ENCODE measurements at places on chromosomes 1 and 21.

DNA sequence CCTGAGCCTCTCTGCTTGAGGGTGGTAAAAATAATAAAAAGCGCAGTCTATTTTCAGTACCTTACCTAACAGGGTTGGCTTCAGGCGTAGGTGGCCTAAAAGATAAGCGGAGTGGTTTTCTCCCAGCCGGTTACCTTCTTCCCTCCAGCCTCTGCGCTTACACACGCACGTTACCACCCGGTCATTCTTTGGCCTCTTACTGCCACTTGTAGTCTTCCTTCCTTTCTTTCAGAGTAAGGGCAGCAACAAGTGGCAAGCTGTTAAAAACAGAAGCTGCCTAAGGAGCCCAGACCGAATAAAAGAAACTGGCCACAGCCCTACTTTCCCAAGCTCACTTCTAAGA lies 35.4 kb downstream of the CLCA1 start:
- DNase-seq: no peak

DNA sequence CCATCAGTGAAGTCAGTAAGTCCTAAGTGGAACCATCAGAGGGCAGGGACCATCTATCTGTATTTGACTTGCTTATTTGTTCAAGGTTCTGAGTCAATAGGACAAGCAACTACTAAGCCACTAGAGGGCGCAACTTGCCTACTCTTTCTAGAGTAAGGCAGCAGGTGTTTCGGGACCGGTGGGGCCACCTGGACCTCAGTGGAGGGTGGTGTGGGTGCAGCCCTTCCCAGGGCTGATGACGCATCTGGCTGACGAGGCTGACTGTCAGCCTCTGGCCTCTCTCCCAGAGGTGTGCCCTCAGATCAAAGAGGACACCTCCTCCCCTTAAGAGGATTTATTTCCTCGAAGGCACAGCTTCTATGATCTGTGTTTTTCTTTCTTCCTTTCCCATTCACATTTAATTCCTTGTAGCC lies 6.6 kb downstream of the CBR3 start:
- peak; percentile 96 for DNase-seq

DNA sequence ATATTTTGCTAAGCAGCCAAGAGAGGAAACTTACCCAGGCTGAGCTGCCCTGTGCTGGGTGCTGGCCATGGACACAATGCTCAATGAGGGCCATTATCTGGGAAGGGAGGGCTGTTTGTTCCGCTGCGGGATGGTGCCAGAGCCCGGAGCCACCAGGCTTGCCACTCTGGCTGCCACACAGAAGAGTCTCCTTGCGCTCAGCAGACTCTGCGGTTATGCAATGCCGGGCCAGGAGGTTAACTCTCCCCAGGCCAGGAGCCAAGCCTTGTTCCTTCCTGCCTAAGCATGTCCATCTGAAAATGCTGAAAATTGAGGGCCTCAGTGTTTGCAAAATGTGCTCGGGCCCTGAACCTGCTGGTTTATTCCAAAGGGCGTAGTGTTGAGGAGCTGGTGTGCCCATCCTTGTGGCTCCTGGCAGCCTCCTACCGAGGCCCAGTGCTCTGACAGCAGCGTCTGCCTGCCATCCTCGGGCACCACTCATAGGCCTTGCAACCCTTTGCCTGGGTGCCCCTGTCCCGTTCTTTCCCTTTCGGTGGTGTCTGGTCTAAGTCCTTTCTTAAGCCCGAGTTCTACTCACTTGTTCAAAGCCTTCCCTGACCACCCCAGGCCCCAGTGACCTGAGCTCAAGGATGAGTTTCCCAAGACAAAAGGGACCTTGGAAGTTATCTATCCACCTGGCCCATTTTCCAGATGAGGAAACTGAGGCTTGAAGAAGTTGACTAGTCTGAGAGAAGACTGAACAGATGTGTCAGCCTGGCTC lies 133.8 kb upstream of the EDN2 start:
- DNase-seq: no peak

GRCh38 chr1:202150602-202151001 lies 6.1 kb upstream of the ARL8A start:
- no peak for DNase-seq

DNA sequence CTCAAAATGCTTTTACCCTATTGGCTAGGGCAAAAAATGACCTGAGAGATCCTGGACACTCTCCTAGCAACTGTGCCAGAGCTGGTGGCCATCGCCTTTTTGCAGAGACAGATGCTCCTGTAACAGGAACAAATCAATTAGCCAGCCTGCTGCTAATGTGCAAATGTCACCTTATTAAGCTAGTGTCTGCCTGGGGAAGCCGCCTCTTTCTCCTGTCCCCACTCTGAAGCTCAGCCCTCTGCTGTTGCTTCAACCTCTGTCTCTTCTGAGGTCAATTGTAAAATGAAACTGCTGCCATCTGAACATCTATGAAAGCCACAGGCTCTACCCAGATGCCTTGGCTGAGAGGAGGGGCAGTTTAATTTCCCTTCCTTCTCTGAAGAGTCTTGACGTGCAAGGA lies 85.5 kb upstream of the CACNA1E start:
- DNase-seq: peak; percentile 34

DNA sequence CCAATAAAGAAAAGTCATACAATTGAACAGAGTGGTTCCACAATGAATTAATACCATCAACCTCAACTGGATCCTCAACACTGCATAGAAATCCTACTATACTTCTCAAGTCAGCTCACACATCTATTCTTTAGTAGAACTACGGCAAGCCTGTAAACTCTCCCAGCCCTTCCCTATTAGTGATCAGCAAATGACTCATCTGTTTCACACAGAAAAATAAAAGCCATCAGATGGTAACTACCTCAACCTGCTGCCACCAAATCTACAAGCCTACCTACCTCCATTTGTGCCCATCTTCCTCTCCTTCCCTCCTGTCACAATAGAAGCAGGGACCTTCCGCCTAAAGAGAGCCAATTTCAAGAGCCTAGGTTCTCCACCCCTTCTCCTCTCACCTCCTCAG lies 63.6 kb downstream of the DMAP1 start:
- DNase-seq: no peak

DNA sequence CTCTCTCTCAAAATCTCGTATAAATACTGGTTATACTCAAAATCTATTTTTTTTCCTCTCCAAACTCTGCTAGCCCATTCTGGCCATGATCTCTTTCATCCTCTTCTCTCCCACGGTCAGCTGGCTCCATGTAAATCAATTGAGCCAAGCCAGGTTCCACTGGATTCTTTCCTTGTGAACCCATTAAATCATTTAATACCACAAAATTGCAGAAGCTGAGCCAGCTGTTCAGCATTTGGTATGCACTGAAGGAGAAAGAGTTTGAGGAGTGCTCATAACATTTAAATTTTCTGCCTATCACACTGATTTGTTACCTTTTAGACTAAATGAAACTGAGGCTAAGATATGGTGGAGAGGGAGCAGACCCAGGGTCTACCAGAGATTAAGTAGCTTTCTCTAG lies 29.1 kb upstream of the TADA1 start:
- no peak for DNase-seq

DNA sequence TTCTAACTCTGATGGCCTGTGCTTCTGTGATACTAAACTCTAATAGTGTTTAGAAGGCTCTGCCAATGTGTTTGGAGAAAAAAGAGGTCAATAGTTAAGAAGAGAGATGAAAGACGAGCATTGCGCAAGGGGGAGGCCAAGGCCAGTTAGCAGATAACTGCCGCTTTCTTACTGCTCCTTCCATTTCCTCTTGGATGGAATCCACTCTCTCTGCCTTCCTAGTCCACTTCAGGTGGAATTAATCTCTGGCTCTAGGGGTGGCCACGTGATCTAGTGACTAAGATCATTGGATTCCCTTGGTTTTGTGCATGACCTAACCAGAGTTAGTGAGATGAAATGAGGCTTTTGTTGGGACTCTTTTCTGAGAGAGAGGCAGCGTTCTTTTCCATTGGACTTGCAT lies 148.3 kb downstream of the ACTL8 start:
- DNase-seq: no peak

DNA sequence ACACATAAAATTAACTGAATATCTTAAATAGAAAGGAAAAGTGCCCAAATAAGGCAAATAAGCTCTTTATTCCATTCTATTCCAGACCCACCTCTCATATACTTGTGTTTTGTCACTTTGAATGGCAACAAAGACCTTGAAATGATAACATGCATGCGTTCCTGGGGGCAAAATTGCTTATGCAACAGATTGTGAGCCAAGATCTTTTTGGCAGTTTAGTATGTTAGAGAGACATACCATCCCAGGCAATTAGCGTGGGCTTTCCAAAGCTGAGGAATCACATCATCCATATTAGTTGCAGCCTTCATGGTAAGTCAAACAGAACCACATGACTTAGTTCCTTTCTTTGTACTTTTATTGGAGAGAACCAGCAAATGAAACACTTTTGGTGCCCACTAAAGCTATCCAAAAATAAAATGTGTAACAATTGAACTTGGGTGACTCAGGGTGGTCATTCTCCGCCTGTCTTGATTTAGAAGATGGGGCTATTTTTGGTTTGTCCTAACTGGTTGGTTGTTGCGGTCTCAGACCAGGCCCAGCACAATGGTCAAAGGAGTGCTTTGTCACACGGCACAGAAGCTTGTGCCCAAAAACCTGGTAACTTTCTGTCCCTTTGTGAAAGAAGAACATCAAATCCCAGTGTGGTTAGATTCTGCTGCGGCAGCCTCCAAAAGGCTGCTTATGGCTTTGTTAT lies 68.7 kb upstream of the ATF3 start:
- DNase-seq: no peak

- no peak for DNase-seq
These were observed 53.4 kb upstream of the RGS18 start for GRCh38 chr1:192104852-192105251.

GRCh38 chr1:207801819-207802218 lies 50.0 kb downstream of the CD46 start:
- DNase-seq: no peak

- no peak for DNase-seq
These were observed 118.2 kb upstream of the HOOK1 start for GRCh38 chr1:59696421-59697115.

DNA sequence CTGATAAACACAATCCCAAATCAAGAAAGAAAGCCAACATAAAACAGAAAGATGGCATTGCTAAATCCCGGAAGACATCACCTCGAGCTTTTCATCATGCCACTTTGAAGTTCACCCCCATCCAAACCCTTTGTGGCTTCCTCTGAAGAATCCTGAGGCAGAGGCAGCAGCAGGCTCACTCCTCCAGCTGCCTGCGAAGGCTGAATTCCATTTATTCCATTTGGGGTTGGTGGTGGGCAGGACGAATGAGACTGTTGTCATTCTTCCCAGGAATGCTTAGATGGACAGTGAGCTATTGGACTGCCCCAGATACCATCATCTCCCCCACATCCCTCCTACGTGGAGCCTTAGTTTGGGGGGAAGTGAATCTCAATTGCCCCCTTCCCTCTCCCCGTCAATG lies 437.5 kb downstream of the SMYD3 start:
- DNase-seq: no peak

GRCh38 chr1:210554382-210554781 lies 225.7 kb downstream of the HHAT start:
- no peak for DNase-seq

DNA sequence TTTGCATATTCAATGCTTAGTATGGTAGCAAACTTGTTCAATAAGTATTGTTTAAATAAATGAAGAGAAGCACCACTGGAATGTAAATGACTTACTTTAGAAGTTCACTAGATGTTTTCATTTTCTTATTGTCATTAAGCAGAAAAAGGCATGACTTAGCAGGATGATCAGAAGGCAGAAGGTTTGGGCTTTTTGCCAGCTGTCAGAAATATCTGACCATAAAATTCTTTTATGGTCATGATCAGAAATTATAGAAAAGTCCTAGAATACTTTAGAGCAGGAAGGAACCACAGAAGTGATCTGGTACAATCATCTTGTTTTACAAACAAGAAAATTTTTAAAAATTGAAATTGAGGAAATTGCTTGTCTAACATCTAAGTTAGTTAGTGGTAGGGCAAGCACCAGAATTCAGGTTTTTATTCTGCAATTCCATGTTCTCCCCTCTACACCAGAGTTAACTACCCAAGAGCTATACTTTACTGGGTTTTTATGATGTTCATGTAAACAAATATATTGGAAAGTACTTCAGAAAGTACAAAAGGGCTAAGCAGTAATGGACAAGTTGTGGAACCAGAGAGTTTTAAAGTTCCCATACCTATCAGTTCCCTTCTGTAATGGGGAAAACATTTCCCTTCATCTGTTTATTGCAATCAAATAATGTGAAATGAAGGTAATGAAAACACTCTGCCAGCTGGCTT lies 10.1 kb downstream of the FMO5 start:
- DNase-seq: no peak

GRCh38 chr1:111406321-111406768 lies 21.2 kb downstream of the OVGP1 start:
- peak; percentile 54 for DNase-seq

DNA sequence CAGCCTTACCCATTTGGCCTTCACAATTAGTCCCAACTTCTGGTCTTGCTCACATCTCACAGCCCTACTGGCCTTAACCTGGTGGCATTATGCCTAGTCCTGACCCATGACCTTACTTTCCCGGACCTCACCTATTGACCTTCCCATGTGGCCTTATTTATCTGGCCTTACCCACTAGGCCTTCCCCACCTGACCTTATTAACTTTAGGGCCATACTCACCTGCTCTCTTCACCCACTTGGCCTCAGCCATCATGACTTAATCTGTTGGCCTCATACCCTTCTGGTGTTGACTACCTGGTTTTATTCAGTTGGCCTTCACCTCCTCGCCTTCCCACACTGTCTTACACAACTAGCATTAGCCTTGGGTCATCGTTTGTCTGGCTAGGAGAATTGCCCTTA lies 35.7 kb downstream of the EXOC8 start:
- DNase-seq: no peak

- DNase-seq: no peak
These were observed 21.8 kb downstream of the RGS13 start for GRCh38 chr1:192657760-192658159.

- DNase-seq: no peak
These were observed 415.0 kb upstream of the ESRRG start for GRCh38 chr1:217138173-217138765.

DNA sequence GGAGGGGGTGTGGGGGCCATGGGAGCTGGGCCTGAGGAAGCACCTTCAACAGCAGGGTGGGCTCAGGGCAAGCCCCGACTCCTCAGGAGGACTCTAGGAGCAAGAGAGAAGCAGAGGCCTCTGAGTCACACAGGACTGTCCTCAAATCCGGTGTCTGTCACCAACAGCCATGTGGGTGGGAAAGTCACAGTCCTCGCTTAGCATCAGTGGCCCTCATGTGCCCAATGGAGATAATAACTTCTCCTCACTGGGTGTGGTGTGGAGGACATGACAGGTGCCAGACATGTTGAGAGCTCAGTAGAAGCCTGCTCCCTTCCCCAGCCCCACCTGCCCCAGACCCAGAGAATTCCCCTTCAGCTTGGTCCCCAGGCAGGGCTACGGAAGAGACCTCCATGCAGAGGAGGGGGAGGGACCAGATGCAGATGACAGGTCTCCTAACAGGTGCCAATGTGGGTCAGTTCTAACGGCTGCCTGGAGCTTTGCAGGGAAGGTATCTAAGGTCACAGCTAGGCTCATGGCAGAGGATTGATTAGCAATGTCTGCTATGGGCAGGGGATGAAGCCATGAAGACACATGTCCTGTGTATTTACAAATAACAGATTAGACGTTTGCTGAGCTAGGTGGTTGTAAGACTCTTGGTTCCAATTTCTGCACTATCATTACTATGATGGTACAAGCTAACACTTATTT lies 30.2 kb downstream of the TTC39A start:
- DNase-seq: no peak

GRCh38 chr21:41536076-41536826 lies 28.3 kb upstream of the TMPRSS2 start:
- DNase-seq: no peak

- DNase-seq: no peak
These were observed 35.0 kb downstream of the UCK2 start for GRCh38 chr1:165862448-165862847.

Measured in CD4-positive, alpha-beta T cell treated with Interleukin-2 at 100 ng/mL for 4 hours (primary cell).